ENCODE measurements at places on chromosomes 3 and 15.
A peak's percentile ranks its signal among the peaks of the same experiment; 100 is the strongest.

DNA sequence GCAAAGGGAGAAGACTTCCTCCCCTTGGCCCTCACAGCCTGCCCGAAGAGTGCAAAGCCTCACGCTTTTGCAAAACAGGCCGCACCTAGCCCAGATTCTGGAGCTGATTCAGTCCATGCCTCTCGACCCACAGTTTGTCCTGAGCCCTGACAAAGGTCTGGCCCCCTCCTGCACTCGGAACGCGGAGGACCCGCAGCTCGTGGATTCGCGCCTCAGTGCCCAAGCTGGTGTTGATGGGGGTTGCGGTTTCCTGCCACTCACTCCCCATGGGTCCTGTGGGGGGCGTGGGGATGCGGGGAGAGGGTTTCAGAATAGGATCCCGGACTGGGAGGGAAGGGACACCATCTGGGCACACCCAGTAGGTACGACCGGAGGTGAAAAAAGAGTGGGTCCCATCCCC lies 594 bp upstream of the CRABP1 start:
- no peak for DNase-seq

DNA sequence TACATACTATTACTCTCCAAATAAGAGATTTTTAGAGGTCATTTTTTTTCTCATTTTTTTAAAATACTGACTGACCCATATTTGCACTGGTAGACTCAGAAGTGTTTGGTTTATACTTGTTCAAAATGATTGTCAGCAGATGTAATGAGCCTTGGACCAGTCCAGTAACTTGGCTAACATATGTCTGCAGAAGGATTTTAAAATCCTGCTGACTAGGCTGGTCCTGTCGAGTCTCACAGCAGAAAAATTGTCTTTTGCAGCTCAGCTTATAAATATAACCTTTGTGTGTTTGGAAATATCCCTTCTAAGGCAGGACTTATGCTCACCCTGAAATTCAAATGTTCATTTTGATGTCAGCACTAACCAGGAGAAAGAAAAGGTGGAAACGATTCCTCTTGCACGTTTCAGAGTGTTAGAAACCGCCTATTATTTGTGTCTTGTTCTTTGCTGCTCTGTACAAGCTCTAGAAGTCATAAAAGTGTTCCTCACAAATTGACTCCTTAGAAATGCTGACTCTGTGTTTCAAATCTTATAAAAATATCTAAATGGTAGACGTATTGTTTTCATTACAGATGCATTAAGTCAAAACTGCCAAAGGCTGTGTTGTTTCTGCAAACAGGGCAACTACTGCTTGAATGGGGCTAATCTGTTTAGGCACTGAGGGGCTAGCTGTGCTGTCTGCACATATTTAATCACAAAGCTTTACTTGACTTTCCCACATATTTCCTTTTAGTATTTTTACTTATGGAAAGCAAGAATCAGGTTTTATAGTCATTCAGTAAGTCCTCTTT lies 95.3 kb downstream of the CHL1 start:
- DNase-seq = no peak

DNA sequence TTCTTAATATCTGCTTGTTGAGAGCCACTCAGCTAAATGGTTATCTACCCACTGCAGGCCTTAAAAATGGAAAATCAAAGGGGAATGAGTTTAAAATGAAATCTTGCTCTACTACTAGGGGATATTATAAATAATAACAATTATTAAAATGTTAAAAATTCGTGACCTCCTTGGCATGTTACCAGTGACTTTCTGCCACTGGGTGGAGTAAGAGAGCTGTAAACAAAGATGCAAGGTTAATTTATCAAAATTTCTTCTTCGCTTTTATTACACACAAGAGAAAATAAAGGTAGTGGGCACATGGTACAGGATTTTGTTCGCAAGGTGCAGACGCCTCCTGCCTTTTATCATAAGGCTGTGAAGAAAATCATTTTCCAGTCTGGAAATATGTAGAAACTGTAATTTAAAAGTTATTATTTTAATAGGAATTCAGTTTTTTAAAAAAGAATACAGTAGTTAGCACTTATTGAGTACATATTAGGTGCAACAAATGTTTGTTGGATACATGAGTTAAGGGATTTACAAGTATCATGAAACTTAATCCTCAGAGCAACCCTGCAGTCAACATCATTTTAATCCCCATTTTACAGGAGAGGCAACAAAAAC lies 272.6 kb downstream of the SUCLG2 start:
- DNase-seq = no peak

- no peak for DNase-seq
Observed at GRCh38 chr15:34335176-34336032, 2.2 kb downstream of the SLC12A6 start.

DNA sequence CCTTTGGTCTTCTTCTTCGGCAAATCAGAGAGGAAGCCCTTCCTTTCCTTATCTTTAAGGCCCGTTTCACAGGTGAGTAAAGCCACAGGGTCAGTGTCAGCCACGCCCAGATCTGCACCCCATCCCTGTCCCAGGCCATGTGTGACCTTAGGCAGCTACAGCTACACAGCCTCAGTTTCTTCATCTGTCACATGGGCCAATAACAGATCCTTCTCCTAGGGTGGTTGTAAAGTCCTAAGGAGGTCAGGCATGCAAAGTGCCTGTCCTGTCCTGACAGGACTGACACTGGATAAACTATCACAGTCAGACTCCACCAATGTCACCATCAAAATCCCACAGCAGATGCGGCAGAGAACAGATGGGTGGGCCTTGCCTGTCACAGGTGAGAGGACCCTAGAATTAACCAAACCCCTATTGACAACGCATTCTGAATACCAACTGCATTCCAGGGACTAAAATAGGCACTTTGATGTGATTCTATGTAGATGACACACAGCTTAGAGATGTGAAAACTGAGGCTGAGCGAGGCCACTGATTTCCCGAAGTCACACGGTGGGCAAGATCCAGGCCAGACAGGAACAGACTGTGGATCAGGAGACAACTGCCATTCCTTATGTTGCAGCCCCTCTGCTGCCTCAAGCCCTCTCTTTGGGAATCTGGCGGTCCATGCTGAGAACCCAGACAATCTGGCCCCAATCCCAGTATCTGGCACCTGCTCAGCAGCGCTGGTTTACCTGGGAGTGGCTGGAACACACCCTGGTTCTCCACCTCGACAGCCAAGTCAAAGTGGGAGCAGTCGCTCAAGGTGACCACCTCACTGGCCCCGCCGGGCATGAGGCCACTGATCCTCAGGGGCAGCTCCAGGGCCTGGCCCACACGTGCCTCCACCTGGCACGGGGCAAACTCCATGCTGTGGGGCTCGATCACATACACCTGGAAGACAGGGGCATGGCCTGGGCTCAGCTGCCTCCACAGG lies 48.7 kb downstream of the NUP210 start:
- DNase-seq = no peak

GRCh38 chr15:67164811-67165253 lies 89.6 kb downstream of the AAGAB start:
- DNase-seq = no peak

DNA sequence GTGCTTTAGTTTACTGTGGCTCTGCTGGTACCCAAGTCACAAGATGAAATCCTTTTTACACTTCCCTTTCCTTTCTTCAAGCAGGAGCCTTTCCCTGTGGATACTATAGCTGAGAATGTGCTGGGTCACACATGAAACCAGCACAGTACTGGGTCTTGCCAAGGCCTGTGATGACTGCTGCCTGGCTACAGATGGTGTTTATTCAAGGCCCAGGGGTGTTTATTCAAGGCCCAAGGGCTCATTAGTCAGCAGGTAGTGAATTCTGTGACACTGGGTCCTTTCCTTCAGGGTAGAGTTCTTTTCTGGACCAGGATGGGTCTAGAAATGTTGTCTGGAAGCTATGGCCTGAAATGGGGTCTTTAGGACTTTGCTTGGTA lies 99.4 kb downstream of the SH3GL3 start:
- DNase-seq = no peak

DNA sequence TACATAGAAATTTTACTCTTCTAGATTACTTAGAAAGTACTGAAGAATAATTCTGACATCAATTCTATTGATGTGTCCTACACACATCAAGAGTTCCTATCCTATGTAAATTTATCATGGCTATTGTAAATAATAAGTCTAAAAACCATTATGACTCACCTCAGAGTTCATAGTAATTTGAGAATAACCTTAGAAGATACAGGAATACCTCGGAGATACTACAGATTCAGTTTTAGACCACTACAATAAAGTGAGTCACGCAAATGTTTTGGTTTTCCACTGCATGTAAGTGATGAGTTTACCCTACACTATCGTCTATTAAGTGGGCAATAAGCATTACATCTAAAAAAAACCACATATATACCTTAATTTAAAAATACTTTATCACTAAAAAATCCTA lies 74.8 kb downstream of the NR1I2 start:
- DNase-seq = no peak

- peak; percentile 75 for DNase-seq
Observed at GRCh38 chr15:80059786-80060355, 395 bp downstream of the ZFAND6 start.

DNA sequence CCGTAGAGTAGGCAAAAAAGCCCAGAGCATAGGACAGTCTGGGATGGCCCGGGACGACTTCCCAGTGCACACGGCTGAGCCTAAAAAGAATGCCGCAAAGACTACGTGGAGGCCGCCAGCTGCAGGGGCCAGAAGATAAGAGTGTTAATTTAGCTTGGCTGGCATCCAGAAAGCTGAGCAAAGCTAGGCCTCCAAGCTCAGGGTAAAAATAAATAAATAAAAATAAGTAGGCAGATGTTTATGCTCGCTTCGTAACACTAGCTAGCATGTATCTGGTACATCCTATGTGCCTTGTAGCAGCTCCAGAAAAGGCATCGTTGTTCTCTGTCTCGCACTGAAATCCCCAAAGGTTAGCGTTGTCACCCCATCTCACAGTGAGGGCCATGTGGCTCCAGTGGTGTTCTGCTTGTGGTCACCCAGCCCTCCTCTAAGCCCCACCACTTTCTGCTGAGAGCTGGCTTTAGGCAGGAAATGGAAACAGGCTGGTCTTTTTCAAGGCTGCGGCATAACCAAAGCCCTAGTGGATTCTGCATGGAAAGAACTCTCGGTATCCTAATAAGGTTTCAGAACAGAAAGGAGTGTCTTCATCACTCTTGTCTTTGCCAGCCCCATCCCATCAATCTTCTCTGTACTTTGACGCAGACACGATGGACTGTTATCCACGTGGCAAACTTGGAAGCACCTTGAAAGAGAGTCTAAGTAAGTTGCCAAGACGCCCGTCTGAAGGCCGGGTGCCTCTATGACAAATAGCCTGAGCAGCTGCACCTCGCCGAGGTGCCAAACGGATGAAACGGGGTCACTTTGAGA lies 58.1 kb upstream of the MEF2A start:
- DNase-seq = no peak

- no peak for DNase-seq
Observed at GRCh38 chr15:99496302-99496629, 69.5 kb upstream of the MEF2A start.

DNA sequence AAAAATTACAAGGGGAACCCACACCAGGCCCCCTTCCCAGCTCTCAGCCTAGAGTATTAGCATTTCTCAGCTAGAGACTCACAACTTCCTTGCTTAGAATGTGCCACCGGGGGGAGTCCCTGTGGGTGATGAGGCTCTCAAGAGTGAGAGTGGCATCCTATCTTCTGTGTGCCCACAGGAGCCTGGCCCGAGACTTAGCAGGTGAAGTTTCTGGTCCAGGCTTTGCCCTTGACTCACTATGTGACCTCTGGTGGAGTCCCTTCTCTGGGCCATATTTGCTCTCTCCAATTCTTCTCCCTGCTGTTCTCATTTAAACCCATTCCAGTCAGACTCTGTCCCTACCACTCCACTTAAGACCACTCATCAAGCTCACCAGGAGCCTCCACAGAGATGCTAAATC lies 18.1 kb downstream of the CLK3 start:
- no peak for DNase-seq

- no peak for DNase-seq
Observed at GRCh38 chr3:24365168-24365567, 129.5 kb downstream of the THRB start.

DNA sequence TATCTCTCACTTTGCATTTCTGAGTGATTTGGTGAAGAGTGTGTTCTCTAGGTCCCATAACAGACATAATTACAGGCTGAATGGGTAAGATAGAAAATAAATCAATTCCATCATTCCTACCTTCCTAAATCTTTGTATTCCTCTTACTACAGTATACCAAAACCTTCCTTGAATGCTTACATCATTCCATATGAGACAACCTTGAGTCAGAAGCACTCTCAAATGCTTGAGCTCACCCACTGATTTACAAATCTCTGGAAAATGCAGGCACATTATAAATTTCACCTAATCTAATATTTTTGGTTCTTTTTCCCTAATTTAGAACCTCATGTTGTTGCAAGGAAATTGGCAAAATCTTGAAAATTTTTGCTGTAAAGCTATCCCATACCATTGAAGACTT lies 239.1 kb downstream of the CBLB start:
- no peak for DNase-seq

- no peak for DNase-seq
Observed at GRCh38 chr15:100206643-100207042, 135.1 kb downstream of the ADAMTS17 start.

GRCh38 chr3:39140341-39140971 lies 12.9 kb downstream of the CSRNP1 start:
- no peak for DNase-seq

- DNase-seq = no peak
Observed at GRCh38 chr3:126108676-126109050, 24.7 kb upstream of the SLC41A3 start.

DNA sequence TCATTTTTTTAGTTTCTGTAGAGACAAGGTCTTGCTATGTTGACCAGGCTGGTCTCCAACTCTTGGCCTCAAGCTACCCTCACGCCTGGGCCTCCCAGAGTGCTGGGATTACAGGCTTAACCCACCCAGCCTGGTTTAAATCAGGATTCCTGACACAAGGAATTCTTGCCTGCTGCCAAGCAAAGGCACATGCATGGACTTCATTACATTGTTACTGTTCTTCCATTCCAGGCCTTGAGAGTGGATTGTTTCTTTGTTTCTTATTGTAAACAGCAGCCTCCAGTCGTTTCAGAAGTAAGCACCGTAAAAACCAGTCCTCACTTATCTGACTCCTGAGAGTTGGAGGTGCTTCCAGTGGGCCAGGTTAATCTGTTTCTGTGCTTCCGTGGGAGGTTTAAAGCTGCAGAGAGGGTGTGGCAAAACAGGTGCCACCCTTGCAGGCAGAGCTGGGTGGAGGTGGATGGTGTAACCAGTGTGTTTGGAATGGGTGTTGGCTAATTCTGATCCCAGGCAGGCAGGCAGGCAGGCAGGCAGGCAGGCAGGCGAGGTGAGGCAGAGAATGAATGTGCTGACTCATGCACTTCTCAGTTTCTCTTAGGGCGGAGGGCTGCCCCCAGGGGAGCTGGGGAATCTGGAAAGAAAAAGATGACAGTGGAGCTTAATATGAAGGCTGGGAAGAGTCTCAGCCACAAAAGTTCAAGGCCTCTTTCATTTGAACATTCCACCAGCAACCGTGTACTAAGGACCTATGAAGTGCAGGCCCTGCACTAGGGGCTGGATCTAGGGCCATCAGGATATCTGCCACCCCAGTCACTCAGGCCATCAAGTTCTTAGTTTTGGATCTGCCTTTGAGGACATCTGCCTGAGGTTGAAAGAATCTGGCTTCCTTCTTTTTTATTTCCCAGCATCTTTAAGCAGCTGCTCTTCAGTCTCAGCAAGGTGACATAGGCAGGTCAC lies 37.0 kb upstream of the CDCP1 start:
- DNase-seq = peak; percentile 62
